Ammon's horn (tissue), 1 donor: ENCODE measurements at places on chromosomes 6 and 20.

GRCh38 chr20:31494131-31494530, 19.0 kb downstream of the REM1 start:
- no peak for DNase-seq

DNA sequence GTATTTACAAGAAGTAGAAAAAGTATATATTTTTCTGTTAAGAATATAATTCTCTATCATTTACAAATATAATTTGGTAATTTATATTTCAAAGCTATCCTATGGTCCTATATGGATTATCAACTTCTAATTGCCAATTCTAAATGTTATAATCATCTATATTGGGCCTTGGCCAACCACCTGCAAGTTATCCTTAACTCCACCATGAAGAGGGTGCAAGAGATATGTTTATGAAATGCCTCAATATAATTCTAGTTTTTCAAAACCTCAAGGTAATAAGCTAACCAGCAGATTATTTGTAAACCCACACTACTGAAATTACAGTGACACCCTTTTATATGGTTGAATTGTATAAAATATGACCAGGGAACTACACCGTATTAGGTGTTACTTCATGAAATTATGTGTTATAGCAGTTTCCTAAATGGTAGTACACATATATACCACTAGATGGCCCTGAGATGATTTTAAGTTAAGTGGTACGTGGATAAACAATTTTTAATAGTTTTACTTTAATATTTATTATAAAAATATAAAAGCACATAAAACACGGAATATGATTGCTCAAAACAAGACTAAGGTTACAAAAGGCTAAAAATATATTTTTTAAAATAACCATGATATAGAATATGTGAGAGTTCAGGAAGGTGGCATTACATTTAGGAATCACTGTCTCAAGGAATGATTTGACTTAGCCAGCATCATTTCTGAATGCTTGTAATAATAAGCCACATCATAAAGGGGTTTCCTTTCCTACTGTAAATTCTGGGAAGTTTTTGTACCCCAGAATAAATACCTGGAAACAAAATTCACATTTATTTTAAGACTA, 9.8 kb upstream of the PNISR start:
- DNase-seq = peak; percentile 15

DNA sequence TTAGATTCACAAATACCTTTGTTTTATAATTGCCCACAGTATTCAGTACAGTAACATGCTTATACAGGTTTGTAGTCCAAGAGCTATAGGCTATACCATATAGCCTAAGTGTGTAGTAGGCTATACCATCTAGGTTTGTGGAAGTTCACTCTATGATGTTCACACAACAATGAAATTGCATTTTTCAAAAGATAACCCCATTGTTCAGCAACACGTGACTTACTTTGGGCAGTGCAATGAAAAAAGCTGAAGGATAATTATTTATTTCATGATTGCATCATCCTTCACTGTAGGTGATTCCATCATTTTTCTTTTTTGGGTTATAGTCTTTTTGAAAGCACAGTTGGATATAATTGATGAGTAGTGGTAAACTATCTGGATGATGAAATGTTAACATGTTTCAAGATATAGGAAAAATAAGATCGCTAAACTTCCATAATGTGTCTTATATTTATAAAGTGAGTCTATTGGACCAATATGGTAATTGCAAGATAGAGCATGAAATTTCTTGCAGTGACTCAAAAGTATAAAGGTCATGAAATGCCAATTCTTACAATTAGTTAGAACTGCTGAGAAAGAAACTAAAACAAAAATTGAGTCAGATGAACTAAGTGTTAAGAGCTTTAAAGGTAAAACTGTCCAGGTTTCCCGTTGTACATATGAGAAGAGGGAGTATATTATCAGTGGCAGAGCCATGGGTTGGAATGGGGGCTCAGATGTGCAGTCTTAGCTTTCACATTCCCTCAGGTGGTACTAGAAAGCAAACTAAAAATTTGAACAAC, 164.4 kb downstream of the ZFAND3 start:
- no peak for DNase-seq

DNA sequence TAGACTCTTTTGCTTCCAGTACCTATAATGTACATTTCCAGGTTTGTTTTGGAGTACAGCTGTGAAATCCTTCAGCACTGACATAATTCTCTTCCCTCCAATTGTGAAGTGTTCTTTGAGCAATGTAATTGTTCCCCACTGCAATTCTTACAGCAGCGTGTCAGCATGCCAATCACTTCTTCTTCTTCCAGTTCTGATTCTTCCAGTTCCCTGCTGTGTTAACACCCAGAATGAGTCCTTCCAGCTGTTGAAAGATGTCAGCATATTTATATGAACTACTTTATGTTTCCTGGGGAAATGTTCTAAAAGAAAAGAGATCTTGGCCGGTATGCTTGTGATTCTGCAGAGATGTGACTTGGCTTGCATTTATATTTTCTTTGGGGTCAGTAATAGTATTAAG, 213.9 kb downstream of the UNC5CL start:
- DNase-seq = no peak

- DNase-seq = no peak
Observed at GRCh38 chr20:20489648-20490341, 121.9 kb downstream of the INSM1 start.

DNA sequence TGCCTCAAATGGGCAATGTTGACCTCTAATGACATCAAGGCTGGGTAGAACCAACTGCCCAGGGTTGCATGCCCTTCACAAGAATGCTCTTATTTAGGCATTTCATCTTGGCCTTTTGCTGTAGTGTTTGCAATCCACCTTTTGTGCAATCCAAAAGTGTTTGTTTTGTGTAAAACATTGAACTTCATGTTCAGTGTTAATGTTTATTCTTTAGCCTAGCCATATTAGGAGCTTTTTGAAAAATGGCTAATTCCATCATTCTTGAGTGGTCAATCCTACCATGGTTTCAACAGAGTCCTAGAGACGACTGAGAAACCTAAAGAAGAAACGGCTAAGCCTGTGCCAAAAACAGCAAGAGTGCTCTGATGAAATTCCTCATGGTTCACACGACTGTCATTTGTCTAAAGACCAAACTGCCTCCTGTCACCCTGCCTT, 279.6 kb upstream of the PRDM1 start:
- DNase-seq = no peak

DNA sequence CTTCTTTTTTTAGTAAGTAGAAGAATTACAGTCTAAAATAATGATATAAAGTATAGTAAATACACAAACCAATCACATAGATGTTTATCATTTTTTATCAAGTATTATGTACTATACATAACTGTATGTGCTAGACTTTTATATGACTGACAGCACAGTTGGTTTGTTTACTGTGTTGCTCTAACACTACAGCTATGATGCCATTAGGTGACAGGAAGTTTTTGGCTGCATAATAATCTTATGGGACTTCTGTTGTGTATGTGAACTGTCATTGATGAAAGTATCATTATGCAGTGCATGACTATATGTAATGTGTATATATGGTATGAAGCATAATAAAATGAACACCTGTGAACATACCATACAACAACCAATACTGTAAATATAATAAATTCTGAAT, 104.0 kb downstream of the ZFAND3 start:
- no peak for DNase-seq

DNA sequence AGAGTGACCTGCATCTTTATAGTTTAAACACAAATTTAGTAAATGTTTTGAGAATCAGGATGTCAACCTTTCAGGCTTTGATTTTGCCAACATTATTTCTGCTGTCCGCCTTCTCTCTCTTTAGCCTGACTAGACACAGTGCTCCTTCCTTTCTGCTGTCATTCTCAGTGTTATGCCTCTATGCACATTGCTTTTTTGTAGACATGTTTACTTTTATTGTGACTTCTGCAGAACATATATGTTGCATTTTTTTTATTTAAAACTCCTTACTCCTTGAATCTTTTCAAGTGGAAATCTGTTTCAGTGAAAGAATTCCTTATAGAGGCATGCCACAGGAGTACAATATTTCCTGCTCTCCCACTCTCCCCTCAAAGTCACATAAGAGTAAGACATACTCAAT, 64.2 kb downstream of the LAMA4 start:
- DNase-seq = no peak

DNA sequence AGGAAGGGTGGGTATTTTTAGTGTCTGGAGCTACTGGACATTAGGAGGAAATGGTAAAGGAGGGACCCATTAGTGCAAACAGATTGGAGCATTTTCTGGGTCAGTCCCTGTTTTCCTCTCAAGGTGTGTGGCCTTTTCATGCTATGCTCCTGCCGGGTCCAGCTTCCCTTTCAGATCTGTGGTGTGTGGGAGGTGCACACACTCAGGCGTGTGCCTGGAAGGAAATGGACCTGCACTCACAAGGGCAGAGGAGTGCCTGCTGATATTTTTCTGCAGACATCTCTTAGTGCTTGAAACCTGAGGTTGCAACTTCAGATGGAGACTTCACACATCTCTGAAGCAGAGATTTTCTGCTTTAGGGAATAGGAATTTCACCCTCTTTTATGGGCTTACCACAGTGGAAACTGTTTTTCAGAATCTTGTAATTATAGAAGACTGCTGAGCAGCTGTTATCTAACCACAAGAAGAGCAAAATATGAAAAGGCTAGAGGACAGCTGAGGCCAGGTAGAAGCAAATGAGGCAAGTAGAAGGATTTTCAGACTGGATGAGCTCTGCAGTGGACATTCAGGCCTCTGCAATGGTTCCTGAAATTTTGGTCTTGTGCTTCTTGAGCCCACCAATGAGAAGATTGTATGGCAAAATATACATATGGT, 764.3 kb downstream of the QKI start:
- no peak for DNase-seq

GRCh38 chr6:1228754-1229191, 83.1 kb upstream of the FOXQ1 start:
- no peak for DNase-seq

- DNase-seq = peak; percentile 49
Observed at GRCh38 chr6:114342086-114342825, 567 bp downstream of the HS3ST5 start.

GRCh38 chr6:79421707-79422484, 115.3 kb downstream of the LCA5 start:
- DNase-seq = peak; percentile 85

DNA sequence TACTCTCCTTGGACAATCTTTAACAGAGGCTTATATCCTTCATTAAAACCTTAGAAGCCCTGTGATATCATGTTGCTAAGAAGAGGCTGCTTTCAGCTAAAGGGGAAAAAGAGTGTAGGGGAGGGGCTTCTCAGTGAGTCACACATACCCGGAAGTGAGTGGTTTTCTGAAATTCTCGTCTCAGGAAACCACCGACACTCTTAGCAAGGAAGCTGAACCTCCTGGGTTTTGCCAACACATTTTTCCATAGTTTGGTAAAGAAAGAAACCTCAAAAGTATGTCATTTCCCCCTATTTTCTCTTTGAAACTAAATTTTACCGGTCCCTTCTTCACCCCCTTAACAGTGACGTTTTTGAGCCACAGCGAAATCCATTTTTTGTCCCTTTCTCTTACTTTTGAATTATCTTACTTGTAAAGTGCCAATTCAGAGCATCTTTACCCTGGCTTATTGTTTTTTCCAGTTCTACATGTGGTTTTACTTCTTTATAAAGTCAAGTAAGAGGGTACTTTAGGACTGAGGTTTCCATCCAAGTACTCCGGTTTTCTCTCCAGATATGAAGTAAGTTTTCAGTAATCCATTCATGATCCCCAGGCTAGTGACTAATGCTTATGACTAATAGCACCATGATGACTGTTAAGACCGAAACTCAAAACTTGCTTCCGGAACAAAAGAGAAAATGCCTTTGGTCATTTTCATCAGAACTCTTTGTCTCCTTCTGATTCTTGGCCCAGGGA, 219.3 kb downstream of the ARHGAP18 start:
- peak; percentile 46 for DNase-seq

DNA sequence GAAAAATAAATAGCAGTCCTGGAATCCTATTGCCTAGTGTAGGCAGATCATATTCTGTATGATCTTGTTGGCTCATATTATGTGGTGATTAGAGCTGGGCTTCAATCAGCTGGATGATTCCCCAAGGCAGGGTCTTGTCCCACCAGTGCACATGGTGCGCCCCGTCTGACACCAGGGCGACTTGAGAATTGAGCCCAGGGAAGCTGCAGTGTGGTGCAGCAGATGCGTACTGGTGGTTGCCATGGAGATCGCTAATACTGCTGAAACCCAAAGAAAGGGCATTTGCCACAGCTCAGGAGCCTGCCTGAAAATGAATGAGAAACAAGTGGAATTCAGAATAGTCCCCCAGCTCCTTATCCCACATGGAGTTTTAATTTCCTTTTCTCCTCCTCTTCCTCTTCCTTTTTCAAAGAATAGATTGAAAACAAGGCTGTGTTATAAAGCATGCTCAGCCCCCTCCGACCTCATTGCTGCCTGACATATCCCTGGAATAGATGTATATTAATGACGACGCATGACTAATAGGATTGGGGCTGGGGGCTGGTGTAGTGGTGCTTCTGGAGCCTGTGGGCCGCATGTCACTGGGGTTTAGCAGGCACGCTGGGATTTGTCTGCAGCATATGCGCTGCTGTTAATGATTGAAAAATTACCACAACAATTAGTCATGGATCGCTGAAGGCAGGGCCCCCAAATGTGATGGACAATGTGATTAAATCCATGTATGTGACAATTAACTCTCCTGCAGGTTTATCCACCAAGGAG, 210.5 kb downstream of the FARS2 start:
- peak; percentile 71 for DNase-seq

- no peak for DNase-seq
Observed at GRCh38 chr20:31716818-31717477, 5.7 kb downstream of the BCL2L1 start.

DNA sequence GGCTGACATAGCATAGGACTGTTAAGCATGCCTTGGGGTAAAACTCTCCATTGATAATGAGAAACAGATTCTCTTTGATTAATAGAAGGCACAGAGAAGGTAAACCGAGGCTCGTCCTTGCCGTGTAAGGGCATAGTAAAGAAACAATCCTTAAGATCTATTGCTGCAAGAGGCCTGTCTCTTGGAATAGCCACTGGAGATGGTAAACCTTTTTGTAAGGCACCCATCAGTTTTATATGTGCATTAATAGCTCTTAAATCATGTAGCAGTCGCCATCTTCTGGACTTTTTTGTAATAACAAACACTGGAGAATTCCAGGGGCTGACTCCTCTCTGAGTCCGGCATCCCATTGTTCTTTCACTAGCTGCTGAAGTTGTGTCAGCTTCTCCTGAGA, 8.4 kb upstream of the ABHD12 start:
- peak; percentile 83 for DNase-seq

DNA sequence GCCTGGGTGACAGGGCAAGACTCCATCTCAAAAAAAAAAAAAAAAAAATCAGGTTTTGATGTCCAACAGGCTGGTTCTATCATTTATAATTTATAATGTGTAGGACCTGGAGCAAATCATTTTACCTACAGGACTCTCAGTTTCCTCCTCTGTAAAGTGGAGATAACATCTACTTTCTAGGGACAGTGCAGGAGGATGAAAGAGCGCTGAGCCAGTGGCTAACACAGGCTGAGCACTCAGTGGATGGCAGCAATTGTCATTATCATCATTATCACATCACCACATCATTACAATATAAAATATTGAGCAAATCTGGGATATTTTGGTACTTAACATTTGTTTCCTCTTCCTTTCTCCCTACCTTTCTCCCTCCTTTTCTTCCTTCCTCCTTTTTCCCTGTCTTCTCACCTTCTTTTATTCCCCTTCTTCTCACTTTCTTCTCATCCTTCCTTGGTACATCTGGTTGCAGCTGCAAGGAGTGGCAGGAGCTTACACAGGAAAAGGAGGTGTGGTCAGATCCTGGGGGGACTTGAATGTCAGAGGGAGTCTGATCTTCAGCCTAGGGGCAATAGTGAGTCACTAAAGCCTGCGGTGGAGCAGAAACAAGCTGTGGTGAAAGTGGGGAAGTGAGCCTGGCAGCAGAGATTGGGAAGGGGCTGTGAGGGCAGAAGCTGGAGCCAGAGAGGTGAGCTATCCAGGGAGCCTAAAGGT, 24.6 kb upstream of the CTNNBL1 start:
- DNase-seq = no peak
